ENCODE measurements at places on chromosomes 3 and 15.

GRCh38 chr3:44903751-44904150 lies 29.3 kb downstream of the TGM4 start:
- no peak for DNase-seq

GRCh38 chr3:24514119-24514518 lies 19.5 kb upstream of the THRB start:
- no peak for DNase-seq

DNA sequence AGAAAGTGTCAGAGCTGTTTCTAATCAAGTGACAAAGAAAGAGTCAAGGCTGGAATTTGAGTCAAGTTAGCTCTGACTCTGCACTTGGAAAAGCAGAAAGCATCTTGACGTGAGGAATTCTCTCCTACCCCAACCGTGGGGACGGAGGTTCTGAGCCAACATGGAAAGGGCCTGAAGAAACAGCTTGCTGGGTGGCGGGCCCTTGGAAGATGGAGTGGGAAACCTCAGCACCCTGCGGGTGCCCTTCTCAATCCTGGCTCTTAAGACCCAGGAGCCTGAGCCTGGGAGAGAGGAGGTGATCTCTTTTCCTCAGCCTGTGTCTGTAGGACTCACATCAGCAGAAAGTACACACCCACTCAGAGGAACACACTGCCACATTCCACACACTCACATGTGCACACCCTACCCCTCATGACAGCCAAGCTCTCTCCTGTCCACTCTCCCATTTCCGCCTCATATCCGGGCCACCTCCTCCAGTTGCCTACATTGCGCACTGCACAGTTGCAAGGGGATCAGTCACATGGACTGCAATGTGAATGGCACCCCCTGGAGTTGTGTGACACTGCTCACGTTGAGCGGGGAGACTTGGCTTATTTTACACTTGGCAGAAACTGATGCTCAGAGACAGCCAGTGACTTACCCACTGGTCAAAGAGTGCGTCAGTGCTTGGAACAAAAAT lies 101.5 kb upstream of the SLC6A6 start:
- no peak for DNase-seq

- DNase-seq, result peak; percentile 78
Measured at GRCh38 chr3:27312044-27312668, 57.0 kb downstream of the NEK10 start.

DNA sequence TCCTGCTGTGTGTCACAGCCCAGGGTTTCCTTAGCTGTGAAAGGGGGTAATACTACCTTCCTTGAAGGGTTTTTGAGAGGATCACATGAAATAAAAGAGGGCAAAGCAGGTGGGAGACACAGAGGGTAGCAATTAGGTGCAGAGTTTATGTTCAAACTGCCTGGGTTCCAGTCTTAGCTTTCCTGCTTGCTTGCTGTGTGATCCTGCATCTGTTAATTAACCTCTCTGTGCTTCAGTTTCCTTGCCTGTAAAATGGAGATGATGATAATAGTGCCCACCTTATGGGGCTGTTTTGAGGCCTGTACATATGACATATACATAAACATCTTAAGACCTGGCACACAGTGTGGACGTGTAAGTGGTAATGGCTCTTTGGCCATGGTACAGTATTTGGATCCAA lies 35.0 kb downstream of the SPSB4 start:
- no peak for DNase-seq

DNA sequence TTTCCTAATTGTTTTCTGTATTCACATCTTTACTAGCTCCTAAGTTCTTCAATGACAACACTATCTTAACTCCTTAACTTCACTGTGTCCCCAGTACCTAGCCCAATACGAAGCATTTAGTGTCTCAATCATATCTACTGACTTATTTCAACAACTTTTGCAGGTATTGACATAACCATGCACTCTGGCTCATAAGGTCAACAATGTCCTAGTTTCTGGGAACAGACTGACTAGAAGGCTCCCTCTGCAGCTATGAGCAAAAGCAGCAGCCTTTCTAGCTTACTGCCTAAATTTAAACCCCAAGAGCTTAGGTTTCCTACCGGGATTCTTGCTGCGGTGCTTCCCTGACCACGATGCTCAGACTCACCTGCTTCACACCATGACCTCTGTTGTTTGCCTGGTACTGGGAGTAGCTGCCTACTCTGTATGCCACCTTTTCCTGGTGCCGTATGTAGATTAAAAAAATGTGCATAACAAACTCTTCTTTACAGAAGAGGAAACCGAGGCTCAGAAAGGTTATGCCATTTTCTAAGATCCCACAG lies 767.7 kb downstream of the TUSC7 start:
- DNase-seq, result no peak

DNA sequence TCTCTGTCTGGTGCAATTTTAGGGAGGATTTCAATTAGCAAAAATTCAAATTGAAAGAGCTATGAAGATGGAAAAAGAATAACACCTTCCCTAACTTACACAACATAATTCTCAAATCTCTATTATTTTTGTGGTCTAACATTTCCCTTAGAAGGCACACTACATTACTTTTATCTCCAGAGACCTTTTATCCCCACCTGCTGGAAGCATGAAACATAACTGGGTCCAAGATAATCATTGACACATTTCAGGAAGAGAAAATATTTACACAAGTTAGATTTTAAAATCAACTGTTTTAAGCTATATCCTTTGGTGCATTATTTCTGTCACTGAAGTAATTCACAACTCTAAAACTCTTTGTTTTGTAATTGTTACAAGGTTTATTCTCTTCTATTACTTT lies 779.5 kb downstream of the ROBO1 start:
- no peak for DNase-seq

DNA sequence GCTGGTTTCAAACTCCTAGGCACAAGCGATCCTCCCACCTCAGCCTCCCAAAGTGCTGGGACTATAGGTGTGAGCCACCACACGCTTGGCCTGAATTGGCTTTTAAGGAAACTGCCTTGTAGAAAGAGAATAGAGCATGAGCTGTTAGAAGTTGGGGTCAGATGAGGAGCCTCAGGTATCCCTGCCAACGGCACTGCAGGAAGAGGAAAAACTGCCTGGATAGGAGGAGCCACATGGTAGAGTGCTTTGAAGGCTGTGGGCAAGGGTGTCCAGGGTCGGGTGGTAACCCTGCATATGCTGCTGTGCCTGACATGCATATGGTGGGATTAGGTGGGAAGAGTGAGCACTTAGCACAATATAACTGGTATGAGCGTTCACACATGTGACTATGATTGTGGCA lies 55.0 kb downstream of the BSN start:
- no peak for DNase-seq

DNA sequence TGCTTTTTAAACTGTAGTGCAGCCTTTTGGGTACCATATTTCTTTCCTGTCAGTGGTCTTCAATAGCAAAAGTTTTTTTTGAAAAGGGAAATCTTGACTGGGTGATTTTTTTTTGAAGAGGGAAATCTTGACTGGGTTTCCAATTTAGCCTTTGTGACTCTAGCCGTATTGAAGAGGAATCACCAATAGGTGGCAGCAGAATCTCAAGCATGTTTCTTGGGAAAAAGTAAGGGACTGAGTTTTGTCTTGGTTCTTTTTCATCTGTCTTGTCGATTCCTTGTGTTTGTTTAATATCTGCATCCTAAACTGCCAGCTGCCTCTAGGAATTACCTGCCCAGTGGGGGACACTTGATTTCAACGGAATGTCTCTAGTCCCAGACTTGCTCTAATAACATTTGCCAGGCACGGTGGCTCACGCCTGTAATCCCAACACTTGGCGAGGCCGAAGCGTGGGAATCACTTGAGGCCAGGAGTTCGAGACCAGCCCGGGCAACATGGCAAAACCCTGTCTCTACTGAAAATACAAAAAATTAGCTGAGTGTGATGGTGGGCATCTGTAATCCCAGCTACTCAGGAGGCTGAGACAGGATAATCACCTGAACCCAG lies 89.2 kb downstream of the RBPMS2 start:
- peak; percentile 48 for DNase-seq

- DNase-seq, result no peak
Measured at GRCh38 chr15:73773428-73773827, 20.3 kb upstream of the INSYN1 start.

DNA sequence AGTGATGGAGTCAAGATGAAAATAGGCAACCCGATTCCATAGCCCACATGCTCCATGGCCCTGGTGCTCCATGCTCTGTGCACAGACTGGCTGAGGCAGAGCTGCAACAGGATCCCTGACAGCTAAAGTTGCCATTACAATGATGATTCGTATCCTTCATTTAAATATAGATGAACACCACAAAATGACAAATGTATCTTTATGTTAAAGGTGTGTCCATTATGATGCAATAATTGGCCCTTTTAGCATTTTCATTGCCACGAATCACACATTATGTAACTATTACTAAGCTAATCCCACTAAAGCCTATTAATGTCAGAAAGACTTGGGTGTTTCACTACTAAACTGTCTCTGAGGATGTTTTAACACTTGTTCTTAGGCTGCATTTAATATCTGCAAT lies 270.2 kb upstream of the THBS1 start:
- DNase-seq, result no peak

- no peak for DNase-seq
Measured at GRCh38 chr3:58514405-58514804, 22.5 kb downstream of the KCTD6 start.

DNA sequence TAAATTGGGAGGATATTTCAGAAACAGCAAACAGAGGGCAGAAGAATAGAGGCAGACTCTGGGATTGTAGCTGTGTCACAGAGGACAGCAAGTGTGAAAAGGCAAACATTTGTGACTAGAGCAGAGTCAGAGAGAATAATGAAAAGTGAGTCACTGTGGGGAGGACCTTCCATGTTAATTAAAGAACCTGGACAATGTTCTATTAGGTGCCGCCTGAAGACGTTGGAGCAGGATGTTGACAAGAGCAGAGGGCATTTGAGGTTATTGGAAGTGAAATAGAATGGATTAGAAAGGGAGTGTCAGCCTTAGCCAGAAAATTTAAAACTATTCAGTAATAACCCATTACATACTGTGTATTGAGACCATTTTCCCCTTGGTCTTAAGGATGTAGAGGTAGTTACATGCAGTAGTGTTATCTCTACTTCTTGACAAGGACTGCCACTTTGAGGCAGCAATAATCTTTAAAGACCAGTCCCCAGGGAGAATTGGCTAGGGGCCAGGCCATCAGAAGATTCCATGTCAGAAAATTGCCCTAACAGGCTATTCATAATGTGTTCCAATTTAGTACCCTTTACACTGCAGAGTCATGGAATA lies 5.8 kb downstream of the ACKR2 start:
- no peak for DNase-seq

DNA sequence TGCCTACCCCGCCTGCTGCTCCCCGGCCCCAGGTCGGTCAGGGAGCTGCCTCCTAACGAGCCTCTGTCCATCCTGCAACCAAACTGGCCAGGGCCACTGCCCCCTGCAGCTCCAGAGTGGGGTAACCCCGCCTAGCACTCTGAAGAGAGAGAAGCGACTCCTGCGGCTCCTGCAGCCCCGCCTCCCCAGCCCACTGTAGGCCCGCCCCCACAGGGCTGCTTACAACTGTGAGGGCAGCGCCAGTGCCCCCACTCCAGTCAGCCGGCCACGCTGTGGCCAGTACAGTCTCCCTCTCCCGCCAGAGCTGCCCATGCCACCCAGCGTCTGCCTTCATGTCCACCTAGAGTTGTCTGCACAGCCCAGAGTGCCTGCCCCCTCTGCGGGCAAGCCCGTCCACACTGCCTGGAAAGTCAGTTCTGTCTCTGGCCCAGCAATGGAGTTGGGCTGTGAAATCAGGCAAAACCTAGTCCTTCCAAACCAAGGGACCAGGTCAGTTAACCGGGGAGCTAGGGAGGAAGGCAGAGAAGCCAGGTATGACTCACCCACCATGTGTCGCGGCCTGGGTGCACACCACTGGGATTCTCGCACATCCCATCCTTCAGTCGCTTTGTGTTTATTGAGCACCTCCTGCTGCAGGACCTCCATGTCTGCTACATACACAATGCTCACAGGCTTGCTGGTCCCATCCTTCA lies 2.4 kb downstream of the UCN2 start:
- no peak for DNase-seq

DNA sequence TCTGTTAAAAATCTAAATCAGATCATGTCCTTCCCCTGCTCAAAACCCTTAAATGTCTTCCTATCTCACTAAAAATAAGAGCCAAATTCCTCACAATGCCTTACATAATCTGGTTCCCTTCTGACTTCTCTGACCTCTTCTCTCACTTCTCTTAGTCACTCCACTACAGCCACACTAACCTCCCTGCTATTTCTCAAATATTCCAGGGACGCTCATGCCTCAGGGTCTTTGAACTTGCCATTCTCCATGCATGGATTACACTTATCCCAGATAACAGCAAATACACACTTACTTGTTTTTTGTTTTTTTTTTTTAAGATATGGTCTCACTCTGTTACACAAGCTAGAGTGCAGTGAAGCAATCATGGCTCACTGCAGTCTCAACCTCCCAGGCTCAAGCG lies 8.5 kb downstream of the TP53BP1 start:
- no peak for DNase-seq

DNA sequence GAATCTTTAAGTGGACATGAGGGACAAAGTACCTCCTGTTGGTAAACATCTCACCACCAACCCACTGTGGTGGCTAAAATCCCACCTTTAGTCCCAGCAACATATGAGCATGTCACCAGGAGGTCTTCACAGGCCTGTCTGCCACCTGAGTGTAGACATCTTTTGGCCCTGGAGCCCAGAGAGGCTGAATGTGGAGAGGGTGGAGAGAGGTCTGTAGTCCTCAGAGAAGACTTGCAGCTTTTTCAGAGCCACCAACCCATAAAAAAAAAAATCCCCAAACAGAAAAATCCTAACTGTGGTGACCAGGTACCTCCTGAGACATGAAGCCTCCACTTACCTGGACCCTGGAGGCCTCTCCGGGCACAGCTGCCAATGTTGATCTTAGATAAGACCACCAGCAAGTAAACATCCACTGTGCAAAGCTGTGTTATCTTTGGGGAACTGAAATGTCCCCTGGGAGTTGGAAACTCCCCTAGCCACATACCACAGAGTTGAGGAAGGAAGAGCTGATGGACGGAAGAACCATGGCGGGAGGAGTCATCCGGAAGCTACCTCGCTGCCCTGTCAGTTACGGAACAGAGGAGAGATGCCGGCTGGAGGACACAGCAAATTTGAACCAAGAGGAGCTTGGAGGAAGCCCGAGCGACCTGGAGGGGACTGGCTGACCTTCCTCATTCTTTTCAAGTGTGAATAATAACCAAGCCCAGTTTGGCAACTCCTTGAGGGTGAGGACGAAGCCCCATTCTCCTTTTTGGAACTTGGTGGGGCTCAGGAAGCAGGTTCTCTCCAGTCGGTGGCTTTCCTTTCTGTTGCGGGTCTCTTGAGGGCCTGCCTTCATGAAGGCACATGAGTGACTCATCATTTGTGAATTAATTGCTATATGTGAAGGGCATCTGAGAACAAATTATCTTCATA lies at the start of gene GHRL:
TSS of gene GHRL (minus strand) at position 443 of the 915 bp plus-strand sequence. CDS start 2,767 bp downstream, outside the sequence.
- no peak for DNase-seq

DNA sequence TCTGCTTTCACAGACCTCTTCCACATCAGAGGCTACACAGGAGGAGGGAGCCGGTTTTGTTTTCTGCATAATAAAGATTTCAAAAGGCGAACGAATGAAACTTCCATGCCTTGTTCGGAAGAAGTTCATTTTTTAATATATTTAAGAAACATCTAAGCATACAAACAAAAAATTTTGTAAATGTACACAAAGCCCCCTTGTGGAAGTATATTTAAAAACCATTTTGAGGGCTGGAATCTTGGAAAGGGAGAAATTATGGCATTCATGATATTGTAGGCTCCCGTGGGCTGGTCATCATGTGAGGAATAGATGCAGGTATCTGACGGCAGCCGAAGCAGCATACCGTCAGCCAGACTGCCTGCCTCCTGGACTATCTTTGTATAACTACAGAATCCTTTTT lies 90.4 kb downstream of the MECOM start:
- DNase-seq, result no peak

- DNase-seq, result no peak
Measured at GRCh38 chr3:53225651-53226050, 30.2 kb downstream of the TKT start.

Data from glomerular endothelial cell (primary cell).